ENCODE measurements at places on chromosomes 6 and 20.

DNA sequence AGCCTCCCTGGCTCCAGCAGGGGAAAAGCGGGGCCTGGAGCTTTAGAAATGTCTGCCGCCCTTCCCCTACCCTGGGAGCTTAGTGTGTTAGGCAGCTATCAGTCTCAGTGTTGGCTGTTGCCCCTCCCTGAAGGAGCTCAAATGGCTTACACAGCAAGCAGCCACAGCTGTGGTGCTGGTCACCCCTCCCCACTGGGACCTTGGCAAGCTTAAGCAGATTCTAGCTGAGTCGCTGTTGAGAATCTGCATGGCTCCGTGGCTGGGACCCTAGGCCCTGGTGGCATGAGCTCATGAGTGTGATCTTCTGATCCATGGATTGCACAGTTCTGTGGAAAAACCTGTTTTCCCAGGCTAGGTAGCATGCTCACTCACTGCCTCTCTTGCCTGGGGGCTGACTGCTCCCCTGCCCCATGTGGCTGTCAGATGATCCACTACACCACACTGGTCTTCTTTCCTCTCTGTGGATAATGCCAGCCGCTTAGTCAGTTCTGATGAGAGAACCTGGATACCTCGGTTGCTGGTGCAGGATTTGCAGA, 714.0 kb downstream of the MAFB start:
- no peak for DNase-seq

DNA sequence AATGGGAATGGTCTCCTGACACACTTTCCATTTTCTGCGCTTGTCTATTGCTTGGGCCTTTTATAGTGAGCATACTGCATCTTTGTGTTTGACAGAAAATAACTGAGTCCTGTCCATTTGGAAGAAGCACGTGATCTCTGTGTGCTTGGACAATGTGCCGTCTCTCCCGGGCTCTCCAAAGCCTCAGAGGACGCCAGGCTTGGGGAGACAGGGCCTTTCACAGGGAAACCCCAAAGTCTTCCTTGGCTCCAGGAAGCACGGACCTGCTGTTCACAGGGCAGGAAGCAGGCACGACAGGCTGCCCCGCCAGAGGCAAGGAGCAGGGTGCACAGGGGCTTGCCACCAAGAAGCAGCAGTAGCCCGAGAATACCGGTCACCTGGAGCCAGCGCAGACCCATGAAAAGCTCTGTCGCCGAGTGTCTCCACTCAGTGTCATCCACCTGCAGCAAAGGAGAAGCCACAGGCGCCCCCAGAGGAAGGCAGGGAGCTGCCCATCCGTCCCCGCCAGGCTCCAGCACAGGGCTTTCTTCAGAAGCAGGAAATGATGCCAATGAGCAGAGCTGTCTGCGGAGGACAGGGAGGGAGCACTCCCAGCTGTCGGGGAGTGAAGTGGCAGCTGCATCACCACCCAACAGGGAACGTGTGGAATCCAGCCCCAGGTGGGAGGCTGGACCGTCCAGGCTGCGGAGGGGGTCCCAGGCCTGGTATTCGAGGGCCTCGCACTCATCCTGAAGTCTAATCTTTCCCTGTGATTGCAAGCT, 135.1 kb downstream of the AGPAT4 start:
- DNase-seq, result no peak

DNA sequence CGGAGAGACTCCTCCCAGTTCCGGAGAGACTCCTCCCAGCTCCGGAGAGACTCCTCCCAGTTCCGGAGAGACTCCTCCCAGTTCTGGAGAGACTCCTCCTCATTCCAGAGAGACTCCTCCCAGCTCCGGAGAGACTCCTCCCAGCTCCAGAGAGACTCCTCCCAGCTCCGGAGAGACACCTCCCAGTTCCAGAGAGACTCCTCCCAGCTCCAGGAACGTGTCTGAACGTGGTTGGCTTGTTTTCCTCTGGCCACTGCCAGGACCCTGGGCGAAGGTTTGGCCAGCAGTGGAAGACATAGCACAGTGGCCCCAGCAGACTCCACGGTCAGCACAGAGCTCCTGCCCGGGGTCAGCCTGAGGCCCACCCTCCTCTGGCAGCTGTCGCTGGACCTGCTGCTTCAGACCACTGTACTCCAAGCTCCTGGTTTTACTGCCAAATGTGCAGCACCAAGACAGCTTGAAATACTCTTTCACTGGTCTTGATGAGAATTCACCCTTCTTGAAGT, 122.3 kb upstream of the AFDN start:
- DNase-seq, result no peak

- DNase-seq, result no peak
These were observed 349.3 kb downstream of the FARS2 start for GRCh38 chr6:5610640-5611039.

- no peak for DNase-seq
These were observed 49.8 kb downstream of the MBOAT1 start for GRCh38 chr6:20162515-20162914.

GRCh38 chr6:114718716-114719270, 376.0 kb upstream of the HS3ST5 start:
- DNase-seq, result no peak

- peak; percentile 54 for DNase-seq
These were observed at the start of gene NPEPL1 for GRCh38 chr20:58692579-58693225. Gene NPEPL1, plus strand, starts transcription at chr20:58692800. Its CDS starts 101 bp downstream, at chr20:58692901.

DNA sequence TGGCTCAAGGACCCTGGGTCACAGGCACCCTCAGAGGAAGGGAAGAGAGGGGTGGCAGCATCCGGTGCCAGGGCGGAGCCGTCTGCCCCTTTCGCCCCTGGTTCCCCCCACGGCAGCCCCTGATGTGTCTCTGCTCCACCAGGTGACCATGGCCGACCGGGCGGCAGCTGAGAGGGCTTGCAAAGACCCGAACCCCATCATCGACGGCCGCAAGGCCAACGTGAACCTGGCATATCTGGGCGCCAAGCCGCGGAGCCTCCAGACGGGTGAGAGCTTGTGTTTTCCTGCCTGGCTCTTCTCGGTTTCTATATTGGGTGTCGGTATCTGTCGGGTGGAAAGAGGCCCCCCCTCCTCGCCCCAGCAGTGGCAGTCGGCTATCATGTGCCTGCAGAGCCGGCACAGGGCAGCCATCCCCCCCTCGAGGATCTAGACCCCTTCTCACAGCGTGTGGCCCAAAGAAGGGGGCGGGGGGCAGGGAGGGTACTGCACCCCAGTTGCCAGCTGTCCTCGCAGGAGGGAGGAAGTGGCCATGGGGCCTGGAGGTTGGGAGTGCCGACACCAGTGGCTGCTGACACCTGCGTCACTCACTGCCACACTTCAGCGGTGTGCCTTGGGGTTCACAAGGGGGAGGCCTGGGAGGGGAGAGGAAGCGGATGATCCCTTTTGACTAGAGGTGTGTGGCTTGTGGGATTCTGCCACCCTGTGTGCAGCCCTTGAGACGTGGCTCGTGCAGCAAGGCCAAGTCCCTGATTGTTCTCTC, 1.5 kb downstream of the RBM38 start:
- DNase-seq, result no peak

DNA sequence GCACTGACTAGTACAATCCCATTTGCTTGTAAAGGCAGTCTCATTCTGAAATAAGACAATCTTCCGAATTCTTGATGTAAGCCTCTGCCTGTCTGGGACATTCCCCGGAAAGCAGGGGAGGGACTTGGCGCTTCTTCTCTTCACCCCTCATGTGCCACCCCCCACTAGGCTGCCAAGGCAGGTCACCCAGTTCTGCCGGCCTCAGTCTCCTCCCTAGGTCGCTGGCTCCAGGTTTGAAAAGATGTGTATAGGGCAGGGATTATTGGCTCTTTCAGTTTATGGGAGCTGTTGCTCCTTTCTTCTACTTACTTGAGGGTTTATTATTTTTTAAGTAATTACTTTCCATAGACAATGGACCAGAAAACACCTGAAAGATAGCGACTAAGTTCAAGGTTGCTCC, 158.1 kb upstream of the RPS6KA2 start:
- DNase-seq, result no peak

DNA sequence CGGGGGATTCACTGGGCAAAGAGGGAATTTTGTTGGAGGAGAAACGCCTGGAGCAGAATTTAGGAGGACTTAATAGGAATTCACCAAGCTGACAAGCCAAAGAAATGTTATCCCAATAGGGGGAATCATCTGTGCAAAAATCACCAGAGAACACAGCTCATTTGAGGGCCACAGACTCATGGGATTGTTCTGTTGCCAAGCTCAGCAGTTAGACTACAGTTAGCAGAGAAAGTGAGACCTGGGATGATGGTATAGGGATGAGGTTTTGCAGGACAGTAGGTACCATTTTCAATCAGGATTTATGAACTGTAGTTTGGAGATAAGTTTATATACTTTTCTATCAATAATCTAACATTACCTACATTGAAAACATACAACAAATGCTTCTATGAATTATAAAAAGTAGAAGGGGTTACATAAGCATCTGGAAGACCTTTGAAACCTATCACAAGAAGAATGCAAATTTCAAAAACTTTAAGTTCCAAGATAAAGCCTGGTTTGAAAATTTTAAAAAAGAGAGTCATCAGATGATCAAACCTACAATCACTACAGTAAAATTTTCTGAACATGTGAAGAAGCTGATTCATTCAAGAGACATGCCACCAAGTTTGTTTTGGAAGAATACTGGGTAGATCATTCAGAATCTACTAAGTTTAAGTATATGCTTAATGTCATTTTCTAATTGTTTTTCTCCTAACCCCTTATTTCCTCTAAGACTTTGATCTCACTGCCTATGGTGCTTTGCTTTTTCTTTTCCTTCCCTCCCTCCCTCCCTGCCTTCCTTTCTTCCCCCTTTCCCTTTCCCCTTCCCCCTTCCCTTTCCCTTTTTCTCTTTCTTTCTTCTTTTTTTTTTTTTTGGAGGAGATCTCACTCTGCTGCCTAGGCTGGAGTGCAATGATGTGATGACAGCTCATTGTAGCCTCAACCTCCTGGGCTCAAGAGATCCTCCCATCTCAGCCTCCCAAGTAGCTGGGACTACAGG, 81.5 kb downstream of the KIF13A start:
- DNase-seq, result no peak

DNA sequence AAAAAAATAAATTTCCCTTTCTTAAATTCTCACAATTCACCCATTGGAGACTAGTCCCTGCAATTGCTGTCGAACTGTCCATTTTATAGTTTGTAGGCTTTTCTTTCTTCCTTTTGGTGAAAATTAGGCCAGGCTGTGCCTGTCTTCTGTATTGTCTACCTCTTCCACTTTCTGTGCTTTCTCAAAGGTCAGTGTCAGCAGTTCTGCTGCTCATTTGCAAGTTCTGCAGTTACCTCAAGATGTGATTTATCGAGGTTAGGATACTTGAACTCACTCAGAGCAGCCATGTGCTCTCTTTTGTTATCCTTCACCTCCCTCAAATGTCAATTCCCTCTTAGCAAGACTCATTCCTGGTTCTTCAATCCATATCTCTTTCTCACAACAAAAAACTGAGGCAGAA, 179.1 kb downstream of the SLC35F1 start:
- DNase-seq, result no peak

DNA sequence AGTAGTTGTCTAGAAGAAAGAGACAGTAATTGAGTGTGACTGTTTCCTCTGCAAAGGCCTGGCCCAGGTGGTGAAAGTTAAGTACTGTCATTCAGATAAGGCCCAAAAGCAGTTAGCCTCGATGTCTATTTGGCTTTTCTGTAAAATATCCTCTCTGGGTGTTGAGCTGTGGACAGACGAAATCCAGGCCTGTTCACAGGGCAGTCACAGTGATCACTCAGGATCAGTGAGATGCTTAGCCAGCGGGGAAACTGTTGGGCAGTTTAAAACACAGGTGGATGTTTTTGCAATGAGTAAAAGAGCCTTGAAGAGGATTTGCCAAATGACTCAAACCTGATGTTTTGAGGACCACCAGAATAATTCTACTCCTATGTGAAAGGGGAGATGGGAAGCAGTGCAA, 22.0 kb upstream of the PRDM1 start:
- DNase-seq, result no peak

DNA sequence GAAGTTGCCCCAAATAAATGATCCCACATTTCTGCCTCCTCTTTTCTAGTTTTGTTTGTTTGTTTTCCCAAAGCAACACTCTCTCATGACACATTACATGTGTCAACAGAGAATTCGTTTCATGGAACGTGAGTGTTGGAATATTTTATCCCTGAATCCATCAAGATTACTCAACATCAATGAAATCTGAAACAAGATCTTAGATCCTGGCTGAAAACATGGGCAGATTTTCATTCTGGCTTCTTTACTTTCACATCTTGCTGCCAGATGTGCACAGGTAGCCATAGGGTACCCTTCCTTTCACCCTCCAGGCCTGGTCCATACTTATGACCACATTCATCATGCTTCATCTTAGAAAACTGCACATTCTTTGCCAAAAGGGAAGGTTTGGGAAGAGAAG, 347.0 kb downstream of the DOK5 start:
- DNase-seq, result no peak

DNA sequence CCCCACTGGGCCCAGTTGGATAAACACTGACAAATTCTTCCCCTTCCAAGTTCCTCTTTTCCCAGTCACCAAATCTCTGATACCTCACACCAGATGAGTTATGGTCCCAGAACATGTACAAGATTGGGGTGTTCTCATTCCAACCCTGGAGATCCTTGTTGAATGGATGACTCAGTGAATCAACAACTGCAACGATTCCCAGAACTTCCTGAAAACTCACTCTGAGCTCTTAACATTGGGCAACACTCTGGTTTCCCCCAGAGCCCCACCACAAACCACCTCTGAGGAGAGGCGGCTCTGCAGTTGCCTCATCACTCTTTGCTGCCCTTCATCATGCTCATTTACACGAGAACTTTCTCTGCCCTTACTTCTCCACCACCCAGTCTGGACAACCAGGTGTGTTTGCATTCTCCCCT, 115.2 kb downstream of the MRPL14 start:
- DNase-seq, result no peak

DNA sequence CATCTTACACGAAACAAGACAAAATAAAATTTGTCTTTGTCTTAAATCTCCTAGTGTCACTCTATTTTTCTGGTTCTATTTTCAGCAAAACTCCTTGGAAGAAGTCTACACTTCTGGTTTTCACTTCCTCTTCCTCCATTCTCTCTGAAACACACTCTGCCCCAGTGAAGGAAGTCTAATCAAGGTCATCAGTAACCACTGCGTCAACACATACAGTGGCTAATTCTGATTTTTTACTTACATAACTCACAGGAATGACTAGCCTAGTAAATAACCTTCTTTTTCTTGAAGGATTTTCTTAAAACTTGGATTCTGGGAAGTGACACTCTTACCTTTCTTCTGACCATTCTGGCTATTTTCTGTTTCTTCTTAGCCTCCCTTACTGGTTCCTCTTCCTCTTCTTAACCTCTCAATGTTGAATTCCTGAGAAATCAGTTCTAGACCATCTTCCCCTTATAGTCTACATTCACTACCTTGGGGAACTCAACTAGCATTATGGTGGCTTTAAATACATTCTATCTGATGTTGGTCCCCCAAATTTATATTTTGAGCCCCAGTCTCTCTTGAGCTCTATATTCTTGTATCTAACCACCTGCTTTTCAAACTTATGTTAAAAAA, 37.5 kb downstream of the AIG1 start:
- no peak for DNase-seq

DNA sequence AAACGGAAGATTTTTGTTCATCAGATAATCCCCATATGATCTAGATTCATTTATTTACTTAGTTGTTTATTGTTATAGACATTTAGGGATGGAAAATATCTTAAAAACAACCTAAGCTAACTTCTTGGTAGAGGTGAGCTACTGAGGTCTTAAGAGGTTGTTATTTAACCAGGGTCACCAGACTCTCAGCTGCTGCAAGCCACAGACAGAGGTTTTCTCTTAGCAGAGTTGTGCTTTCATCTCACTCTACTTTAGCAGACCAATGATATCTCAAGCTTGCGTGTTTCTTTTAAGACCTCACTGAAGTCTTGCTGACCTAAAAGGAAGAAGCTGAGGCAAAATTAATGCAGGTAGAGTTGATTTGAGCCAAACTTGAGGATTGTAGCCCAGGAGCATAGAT, 43.6 kb downstream of the NCOA7 start:
- no peak for DNase-seq

All from NCI-H2171 (cell line).